ENCODE measurements at places on chromosomes 1 and 21.

DNA sequence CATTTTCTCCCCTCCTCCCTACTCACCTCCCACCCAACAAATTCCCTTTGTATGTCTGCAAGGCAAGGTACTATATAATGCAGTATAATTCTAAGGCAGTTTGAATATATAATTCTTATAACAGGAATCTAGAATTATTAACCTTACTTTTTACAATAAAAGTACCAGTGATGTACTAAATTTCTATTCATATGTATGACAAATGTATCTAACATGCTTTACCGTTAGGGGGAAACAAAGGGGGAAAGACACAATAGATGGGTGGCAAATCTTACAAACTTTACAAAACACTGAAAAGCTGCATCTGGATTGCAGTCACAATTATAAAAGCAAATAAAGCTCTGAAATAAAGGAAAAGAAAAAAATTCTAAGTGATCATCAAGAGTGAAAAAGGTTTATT, 2.3 kb downstream of the PIK3R3 start:
- peak; percentile 56 for DNase-seq

GRCh38 chr1:3168678-3169077, 99.7 kb downstream of the PRDM16 start:
- peak; percentile 82 for DNase-seq

- DNase-seq, result no peak
Measured at GRCh38 chr1:176795929-176796328, 333.0 kb downstream of the PAPPA2 start.

DNA sequence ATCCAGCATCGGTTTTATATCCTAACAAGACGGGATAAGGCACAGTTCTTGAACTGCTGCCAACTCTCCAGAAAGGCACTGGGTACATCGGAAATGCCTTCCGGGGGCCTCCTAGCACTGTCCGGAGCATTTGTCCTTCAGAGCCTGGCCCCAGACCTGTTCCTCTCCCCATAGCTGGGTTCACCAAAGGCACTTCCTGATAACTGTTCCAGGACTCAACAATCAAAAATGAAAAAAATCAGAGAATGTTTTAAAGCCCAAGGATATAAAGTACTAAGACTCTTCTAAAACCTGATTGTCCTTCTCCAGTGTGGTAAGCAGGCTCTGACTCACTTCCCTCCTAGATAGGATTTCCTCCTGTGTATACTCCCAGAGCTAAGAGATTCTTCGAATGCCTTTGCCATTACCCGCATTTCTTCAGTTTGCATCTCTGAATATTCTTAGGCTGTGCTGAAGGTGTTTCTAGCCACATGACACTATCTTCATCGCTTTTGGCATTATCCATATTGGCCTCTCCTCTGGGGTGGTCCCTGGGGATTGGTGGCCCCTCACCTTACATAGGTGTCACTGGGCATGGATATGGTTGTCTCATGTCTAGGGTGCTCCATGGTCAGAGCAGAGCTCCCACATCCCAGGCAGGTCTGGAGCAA, 112.9 kb downstream of the ZBTB18 start:
- DNase-seq, result no peak

Measured in DMS79 treated with DMSO at 0.1 percent for 48 hours (cell line).